ENCODE measurements at places on chromosomes 3 and 15. TPM values are rescaled to one million over a fixed set of nuclear protein-coding genes. Genes with fewer than 3 reads are reported as not detected.

Gene KLHL40
- 0.86 TPM for total RNA-seq

Gene MED12L
- 0.44 TPM for total RNA-seq

Gene CGNL1
- 26.0 TPM for total RNA-seq

Gene ACTC1
- total RNA-seq = 12,863 TPM

Gene TUSC7
- total RNA-seq = not detected

Gene CALML4
- total RNA-seq = 3.7 TPM

Gene AGTR1
- 16.5 TPM for total RNA-seq

GRCh38 chr3:9534429-9534828 is 19.2 kb downstream of the LHFPL4 start:
- DNase-seq = no peak

GRCh38 chr3:67601919-67602608 is 52.3 kb downstream of the SUCLG2 start:
- DNase-seq = no peak

DNA sequence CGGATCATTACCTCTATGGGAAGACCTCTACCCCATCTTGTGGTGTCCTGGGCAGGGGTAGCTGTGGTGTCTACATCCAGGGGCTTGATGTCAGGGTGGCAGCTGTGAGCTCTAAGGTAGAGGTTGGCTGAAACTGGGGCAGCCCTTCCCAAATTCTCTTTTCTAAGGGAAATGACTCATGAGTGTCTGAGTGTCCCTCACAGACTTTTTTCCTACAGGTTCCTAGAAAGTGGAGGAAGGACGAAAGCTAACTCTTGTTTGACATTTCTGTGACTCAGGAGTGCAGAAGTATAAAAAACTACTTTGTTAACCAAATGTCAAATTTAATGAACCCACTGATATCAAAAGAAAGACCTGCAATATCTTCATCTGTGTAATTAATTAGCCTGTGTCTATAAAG is 481.5 kb downstream of the PDCD6IP start:
- no peak for DNase-seq

- DNase-seq = no peak
Measured at GRCh38 chr15:69916169-69916785, 181.4 kb downstream of the TLE3 start.

- DNase-seq = no peak
Measured at GRCh38 chr3:107986505-107986904, 104.3 kb downstream of the CD47 start.

DNA sequence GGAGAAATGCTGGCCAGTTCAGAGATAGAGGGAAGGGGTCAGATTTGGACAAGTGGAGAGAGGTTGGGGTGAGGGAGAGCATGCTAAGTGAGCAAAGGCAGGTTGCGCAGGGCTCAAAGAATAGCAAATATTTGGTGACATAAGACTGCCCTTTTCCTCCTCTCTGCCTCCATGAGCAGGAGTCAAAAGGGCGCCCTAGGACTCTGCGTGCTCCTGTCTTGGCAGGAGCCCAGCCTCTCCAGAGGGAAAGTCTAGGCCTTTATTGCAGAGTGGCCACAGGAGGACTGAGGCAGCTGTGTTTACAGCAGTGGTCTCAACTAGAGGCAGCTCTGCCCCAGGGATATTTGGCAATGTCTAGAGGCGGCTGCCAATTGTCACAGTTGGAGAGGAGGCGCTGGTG is 165.6 kb downstream of the FAM43A start:
- DNase-seq = no peak

DNA sequence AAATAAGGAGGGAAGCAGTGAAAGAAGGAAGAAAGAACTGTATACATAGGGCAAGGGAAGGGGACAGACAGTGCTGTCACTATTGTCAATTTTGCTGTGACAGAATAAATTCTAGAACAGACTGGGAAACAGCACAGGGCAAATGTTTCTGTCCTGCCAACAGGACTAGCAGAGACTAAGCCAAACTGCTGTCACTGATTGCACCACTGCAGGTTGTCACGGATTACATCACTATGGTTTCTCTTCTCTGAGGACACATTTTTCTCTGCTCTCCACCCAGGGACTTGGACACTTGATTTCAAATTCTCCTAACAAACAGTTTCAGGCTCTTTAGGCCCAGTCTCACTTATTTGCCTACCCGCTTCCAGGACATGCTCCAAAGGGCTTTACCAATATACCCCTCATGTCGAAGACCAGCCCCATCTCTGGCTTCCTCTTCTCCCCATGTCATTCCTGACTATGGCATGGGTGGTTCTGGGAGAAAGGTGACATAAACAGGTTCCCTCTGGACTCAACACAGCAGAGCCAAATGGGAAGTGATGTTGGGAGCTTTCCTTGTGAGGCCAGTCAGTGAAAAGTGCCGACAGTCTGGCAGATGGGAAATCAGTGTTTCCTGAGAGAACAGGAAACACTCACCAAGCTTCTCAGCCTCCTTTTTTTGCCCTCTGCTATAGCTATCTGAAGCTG is 70.2 kb upstream of the ST3GAL6 start:
- no peak for DNase-seq

DNA sequence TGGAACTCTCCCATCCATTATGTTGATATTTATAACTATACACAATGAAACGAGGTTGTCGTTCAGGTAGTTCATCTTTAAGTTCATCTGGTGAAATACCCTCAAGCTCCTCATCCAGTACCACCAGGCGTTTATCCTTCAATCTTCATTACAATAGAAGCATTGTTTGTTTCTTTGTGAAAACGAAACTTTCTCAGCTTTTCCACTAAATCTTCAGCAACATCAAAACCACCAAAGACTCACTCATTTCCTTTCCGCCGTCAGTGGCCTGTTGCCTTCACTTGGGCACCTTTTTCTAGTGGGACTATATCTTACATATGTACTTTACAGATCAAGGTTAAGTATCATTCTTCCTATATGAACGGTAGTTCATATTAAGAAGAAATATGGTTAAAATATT is 44.1 kb upstream of the TFG start:
- DNase-seq = no peak

GRCh38 chr15:101048581-101049030 is 129.4 kb downstream of the LRRK1 start:
- no peak for DNase-seq

DNA sequence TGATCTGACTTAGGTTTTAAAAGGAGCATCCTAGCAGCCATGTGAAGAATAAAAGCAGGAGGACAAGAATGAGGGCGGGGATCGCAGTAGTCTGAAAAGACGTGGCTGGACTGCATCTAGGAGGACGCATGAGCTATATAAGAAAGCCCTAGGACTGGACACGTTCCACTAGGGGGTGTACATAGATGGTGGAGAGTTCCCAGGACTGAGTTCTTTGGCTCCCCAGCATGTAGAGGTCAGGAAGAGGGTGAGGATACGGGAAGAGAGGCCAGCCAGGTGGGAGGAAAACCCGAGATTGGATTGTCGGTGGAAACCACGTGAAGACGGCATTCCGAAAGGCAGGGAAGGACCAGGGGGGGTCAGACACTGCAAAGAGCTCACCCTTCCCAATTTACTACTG is 64.2 kb upstream of the CFAP161 start:
- DNase-seq = no peak

- DNase-seq = no peak
Measured at GRCh38 chr3:150210461-150211110, 197.5 kb upstream of the TSC22D2 start.

GRCh38 chr3:36734742-36735141 is 29.6 kb downstream of the DCLK3 start:
- no peak for DNase-seq

DNA sequence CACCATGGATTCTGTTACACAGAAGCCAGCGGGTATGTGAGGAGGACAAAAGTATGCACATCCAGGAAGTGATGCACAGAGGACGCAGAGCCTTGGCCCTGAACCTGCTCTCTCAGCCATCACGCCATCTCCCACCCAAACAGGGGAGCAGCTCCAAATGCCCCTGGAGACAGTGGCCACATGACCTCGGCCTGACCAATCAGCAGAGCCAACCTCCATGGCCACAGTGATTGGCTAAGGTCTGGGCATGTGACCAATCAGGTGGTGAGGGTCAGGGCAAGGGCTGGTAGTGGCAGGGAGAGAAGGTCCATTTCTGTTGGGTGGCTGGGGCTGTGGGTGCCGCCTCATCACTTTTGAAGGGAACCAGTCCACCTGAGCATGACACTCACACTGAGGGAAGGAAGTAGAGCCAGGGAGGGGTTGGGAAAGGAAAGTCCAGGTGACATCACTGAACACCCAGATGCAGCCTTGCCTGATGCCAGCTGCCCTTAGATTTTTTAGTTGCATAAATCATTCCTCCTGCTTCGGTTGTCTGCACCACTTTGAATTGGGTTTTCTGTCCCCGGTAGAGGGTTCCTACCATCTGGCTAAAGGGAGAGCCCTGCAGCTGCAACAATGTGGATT is 70.3 kb upstream of the IQSEC1 start:
- DNase-seq = no peak

DNA sequence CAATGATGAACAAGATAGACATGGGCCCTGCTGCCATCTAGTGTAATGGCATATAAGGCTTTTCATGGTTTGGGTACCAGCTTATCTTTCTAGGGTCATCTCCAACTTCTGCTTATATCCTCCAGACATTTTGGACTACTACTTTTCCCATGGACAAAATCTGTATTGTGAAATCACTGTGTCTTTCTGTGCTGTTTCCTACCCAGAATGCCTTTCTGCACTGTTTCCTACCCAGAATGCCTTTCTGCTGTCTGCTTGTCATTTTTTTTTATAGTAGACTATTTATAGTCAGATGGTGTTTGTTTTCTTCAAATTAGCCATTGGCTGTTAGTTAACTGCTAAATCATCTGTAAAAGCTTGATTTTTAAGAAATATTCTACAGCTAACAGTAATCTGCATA is 20.1 kb downstream of the VPS8 start:
- DNase-seq = no peak
